ENCODE measurements at places on chromosomes 16 and 17. TPM values are rescaled to one million over a fixed set of nuclear protein-coding genes. Genes with fewer than 3 reads are reported as not detected.
A peak's percentile ranks its signal among the peaks of the same experiment; 100 is the strongest.

Gene GUCY2D
- polyA plus RNA-seq: 1.3 TPM

DNA sequence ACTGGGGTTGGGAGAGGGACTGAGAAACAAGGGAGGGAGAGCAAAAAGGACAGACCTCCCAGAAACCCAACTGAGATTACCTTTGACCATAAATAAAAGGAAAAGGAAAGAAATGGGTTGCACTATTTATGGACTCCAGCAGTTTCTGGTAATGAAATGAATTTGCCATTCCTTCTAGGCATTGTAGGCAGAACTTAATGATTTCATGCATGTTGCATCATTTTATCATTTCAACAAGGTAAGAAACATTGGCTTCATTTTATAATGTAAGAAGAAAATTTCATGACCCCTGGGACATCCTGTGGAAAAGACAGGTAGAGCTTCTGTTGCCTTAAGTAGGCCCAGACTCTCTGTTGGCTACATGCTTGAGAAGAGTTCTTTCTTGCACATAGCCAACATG, 8.2 kb upstream of the CDYL2 start:
- DNase-seq: no peak
- no peaks in the 10 kb centered on the region for H3K4me1 ChIP-seq
- H3K27me3 ChIP-seq: no peaks in the 10 kb centered on the region
- H3K27ac ChIP-seq: no peak overlapping the region
- no peak overlapping the region for H3K4me3 ChIP-seq

Gene EFNB3
- polyA plus RNA-seq: 7.4 TPM

Gene OTOA
- polyA plus RNA-seq: 0.13 TPM

- no peak overlapping the region for H3K27ac ChIP-seq
- H3K36me3 ChIP-seq: no peaks in the 10 kb centered on the region
- no peak for DNase-seq
- H3K4me3 ChIP-seq: no peak overlapping the region
- no peaks in the 10 kb centered on the region for H3K4me1 ChIP-seq
- H3K27me3 ChIP-seq: peaks cover 4% of the 10 kb centered on the region
These were observed 21.1 kb downstream of the CES1 start for GRCh38 chr16:55811811-55812210.

Gene AATK
- 81.2 TPM for polyA plus RNA-seq

- H3K27me3 ChIP-seq: peaks cover 65% of the 10 kb centered on the region
- H3K4me1 ChIP-seq: peaks cover 22% of the 10 kb centered on the region
- H3K36me3 ChIP-seq: no peaks in the 10 kb centered on the region
- no peak overlapping the region for H3K27ac ChIP-seq
- peak overlapping the region; percentile 39 for H3K4me3 ChIP-seq
- DNase-seq: no peak
These were observed 1.2 kb upstream of the CBLN1 start for GRCh38 chr16:49282690-49283375.

All from large intestine (tissue), 12 donors.